H7 (cell line): ENCODE measurements at places on chromosomes 5 and 9.

DNA sequence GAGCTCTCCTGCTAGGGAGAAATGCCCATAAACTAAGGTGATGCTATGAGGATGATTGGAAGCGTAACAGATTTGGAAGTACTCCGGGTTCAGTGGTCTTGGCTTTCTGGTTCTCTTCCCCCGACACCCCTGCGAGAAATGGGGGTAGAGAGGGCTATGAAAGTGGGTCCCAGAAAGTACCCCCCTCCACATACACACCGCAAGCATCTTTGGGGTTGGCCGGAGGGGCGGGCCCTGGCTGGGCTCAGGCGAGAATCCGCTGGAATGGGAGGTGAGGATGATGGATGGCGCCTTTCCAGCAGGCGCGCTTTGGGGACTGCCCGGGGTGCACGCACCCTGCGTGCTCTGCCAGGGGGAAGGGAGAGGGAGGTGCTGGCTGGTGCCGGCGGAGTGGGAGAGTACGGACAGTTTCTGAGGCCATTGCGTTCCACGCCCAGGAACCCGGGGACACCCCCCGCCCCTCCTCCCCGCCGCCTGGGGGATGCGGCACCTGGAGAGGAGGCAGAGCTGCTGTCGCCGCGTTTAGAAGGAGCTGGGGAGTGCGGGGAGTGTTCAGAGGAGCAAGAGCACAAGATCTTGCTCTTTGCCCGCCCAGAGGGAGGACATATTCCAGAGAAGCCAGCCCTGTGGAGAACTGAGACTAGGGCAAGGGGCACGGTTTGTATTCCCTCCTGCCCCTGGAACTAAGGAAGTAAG, 1.9 kb downstream of the PCSK5 start:
- peak; percentile 70 for DNase-seq

- DNase-seq = no peak
These were observed 159.5 kb upstream of the SHB start for GRCh38 chr9:38228331-38229103.

DNA sequence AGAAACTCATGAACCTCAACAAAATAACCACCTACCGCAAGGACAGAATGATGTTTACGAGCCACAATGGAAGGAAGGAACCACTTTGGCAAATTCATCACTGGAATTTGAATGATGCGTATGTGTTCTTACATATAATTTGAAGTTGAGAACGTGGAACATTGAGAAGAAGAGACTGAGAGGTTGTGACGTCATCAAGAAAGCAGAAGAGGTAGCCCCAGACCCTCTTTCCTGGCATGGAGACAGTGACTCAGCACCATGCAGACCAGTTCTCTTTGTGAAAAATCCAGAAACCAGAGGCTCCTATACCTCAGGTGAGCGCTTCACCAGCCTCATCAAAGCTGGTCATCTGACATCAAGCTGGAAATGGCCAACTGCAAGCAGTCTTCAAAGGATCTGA, 124.5 kb downstream of the PDZD2 start:
- no peak for DNase-seq

GRCh38 chr9:22722492-22722891, 275.9 kb downstream of the DMRTA1 start:
- no peak for DNase-seq
